Left lobe of liver (tissue), 2 donors: ENCODE measurements at places on chromosomes 1 and 21. TPM values are rescaled to one million over a fixed set of nuclear protein-coding genes. Genes with fewer than 3 reads are reported as not detected.

DNA sequence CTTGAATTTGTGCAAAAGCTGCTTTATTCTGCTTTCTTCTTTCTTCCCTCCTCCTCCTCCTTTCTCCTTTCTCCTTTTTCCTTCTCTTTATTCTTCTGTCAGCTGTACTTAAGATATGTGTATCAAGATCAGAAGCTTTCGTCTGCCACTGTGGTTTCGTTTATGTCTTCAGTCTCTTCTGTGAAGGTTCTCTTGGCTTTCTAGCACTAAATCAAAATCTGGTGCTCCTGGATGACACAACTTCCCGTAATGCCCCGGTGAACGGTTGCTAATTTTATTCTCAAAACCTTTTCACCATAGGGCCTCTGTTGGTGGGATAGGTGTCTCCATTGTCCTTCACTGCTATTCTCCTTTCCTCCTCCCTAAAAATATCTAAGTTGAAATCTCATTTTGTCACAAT, 5.0 kb downstream of the ATF6 start:
- DNase-seq = no peak

GRCh38 chr1:6956488-6957159, 171.4 kb downstream of the CAMTA1 start:
- no peak for DNase-seq

GRCh38 chr1:43220905-43221778, 48.6 kb upstream of the TMEM125 start:
- no peak for DNase-seq

DNA sequence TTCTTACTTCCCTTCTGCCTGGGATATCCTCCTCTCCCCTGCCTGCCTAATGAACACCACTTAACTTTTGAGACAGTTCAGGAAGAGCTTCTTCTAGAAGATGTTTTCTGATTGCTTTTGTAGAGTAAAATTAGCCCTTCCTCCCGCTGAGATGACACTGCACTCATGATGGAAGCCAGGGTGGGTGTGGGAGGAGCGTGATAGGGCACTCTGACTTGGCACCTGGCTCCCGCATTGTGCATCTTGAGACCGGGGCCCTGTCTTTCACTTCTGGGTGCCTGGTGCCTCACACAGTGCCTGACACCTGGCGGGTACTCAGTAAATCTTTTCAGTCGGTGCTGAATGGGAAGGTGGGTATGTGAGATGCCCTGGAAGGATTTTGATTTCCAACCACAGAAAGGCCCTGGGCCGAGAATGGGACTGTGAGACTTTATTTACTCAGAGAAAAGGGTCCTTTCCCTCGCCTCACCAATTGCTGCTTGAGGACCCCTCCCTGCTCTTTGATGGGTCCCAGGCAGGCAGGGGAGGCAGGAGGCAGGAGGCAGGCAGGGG, 6.8 kb downstream of the THEM5 start:
- no peak for DNase-seq

PTGER3 gene
- 0.05 TPM for total RNA-seq

DNAJC6 gene
- 0.25 TPM for total RNA-seq
